Activated CD8-positive, alpha-beta T cell treated with anti-CD3 and anti-CD28 coated beads for 36 hours (primary cell): ENCODE measurements at places on chromosomes 4 and X. TPM values are rescaled to one million over a fixed set of nuclear protein-coding genes. Genes with fewer than 3 reads are reported as not detected.
A peak's percentile ranks its signal among the peaks of the same experiment; 100 is the strongest.

- DNase-seq = peak; percentile 37
These were observed 382.7 kb downstream of the UNC5C start for GRCh38 chr4:95165926-95166524.

- no peak for DNase-seq
These were observed 12.9 kb upstream of the SMIM10L2A start for GRCh38 chrX:135408794-135409193.

GRCh38 chr4:106369456-106370060 lies 980 bp upstream of the GIMD1 start:
- DNase-seq = peak; percentile 56

GRCh38 chr4:142656178-142656577 lies 189.9 kb downstream of the INPP4B start:
- peak; percentile 26 for DNase-seq

- no peak for DNase-seq
These were observed 16.6 kb upstream of the PITX2 start for GRCh38 chr4:110639207-110640090.

DNA sequence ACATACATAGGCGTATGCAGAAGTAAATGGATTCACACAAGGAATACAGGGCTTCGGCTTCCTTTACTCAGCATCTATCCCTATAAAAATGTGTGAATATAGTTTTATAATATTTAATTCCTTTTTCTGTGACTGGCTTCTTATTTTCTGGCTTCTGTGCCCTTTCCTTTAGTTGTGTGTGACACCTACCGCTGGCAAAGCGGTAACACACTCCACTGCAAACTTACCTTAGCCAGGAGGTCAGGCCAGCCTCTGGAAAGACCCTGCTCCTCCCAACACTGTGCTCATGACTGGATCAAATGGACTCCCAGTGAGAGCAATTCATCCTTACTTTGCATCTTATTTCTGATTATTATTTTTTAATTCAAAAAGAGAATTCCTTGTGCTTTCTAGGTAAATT lies 244.2 kb downstream of the ANK2 start:
- DNase-seq = no peak

Gene SERPINA7
- total RNA-seq = not detected

GRCh38 chr4:8356856-8357255 lies 83.7 kb downstream of the ACOX3 start:
- no peak for DNase-seq

DNA sequence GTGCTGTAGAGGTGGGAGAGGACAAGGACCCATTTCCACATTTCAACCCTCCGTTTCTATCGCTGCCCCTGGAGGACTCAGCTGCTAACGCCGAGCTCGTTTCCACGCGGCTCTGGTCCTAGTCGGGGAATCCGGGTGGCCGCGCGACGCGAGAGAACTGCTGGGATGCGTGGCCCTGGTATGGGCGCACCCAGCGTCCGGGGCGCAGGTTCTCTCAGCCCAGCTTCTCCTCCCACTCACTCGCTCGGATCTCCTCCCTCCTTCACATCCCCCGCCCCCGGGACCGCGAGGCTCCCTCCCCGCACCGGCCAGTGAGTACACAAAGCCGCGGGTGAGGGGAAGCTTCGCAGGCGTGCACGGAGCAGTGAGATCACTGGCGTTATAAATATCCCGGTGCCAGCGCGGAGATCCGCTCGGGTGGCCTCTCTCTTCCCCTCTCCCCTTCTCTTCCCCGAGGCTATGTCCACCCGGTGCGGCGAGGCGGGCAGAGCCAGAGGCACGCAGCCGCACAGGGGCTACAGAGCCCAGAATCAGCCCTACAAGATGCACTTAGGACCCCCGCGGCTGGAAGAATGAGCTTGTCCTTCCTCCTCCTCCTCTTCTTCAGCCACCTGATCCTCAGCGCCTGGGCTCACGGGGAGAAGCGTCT lies at the start of gene FGF5:
Gene FGF5 (plus strand): TSS at position 412 of the 649 bp plus-strand sequence. CDS start 161 bp downstream, at position 573.
- DNase-seq = peak; percentile 51
